Cardiac atrium fibroblast (primary cell): ENCODE measurements at places on chromosomes 7 and 10. TPM values are rescaled to one million over a fixed set of nuclear protein-coding genes. Genes with fewer than 3 reads are reported as not detected.

Gene EBF3
- 21.1 and 38.5 TPM in 2 replicates for total RNA-seq

Gene IGF2BP3
- total RNA-seq, result 24.7 and 45.5 TPM in 2 replicates

Gene VCL
- total RNA-seq, result 185 and 211 TPM in 2 replicates

Gene BTBD16
- total RNA-seq, result not detected in 2 replicates

Gene HOXA6
- not detected in 2 replicates for total RNA-seq

Gene BMPER
- total RNA-seq, result 23.5 and 29.8 TPM in 2 replicates
